ENCODE measurements at places on chromosomes 5 and 9.

- no peak for DNase-seq
These were observed 14.6 kb downstream of the FGF1 start for GRCh38 chr5:142671266-142671665.

- DNase-seq, result no peak
These were observed 4.1 kb downstream of the HACD4 start for GRCh38 chr9:21027295-21027694.

- DNase-seq, result no peak
These were observed 15.8 kb downstream of the GZMK start for GRCh38 chr5:55039843-55040242.

- no peak for DNase-seq
These were observed 343.3 kb upstream of the KLF4 start for GRCh38 chr9:107832871-107833270.

DNA sequence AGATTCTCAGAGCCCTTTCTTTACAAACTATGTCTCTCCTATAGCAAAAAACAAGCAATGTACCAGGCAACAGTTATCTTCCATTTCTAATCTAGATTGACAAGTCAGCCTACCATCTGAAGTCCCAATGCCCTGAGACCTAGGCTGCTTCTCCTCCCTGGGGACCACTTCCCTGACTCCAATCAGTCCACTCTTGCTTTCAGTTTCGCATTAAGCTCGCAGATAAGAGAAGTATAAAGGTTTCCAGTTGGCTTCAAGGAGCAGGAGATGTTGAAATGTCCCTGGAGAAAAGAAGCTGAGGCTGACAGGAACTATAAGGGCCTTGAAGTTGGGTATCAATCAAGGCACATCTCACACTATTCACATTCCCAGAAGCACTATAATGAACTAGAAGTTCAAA lies 32.3 kb downstream of the ERP44 start:
- no peak for DNase-seq

- DNase-seq, result no peak
These were observed 195.5 kb upstream of the CLINT1 start for GRCh38 chr5:158054223-158055110.

GRCh38 chr9:130681769-130682420 lies 11.7 kb upstream of the EXOSC2 start:
- DNase-seq, result no peak

- DNase-seq, result no peak
These were observed 82.2 kb upstream of the NFIB start for GRCh38 chr9:14396171-14396570.

DNA sequence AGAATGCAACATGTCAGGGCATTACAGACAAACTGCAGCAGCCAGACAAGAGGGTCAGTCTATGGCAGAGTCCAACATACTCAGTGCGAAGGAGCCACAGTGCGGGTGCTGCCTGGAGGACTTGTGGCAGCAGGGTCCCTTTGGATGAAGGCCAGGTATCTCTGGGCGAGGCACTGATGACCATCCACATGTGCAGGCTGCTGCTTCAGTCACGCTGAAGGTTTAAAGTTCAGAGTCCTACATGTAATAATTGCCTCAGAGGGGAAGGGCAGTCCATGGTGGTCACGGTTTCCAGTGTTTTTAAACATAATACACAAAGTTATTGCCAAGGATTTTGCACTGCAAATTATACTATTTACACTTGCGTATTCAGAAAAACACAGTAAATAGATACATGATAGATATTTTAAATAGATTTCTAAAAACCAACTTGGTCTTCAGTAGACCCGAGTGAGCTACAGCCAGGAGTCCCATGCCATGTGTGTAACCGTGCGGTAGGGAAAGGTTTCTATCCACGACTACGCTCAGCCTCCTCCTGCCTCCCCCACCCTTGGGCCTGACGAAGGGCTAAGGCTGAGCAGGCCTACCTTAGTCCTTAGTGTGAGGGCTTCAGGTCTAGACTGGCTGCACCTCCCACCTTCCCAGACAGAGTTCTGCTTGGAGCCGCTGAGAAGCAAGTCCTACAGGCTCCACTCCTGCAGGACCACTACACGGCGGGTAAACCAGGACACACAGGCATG lies 76.2 kb downstream of the GPR21 start:
- no peak for DNase-seq

DNA sequence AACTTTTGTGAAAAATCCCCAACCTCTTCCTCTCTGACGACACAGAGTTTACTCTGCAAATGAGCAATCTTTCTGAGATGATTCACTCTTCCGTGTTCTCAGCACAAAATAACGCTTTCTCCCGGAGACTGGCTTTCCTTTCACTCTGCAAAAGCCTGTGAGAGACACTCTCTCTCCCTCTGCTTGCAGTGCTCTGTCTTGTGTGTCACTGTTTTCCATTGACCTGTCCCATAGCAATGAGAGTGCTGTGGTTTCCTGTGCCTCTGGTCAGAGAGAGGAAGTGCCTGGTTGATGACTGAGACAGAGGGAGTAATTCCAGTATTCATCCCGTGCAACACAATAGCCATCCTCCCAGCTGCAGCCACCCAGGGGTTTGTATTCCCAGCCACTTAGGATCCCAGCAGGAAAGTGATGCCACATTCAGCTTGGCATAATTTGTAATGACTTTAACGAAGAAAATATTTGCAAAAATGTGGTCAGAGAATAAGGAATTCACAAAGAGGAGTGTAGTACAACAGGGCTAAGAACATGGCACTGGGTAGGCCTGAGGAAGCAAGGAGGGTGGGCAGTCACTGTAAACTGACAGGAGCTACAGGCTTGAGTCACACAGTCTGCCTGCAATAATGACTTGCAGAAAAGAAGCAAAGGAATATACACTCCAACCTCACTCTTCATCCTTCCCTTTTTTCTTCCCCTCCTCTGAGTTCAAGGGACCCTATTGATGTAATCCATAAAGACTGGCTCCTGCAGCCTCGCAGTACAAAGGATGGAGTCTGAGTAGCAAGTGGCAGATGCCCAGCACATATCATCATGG lies 463.5 kb upstream of the RGMB start:
- peak; percentile 67 for DNase-seq

DNA sequence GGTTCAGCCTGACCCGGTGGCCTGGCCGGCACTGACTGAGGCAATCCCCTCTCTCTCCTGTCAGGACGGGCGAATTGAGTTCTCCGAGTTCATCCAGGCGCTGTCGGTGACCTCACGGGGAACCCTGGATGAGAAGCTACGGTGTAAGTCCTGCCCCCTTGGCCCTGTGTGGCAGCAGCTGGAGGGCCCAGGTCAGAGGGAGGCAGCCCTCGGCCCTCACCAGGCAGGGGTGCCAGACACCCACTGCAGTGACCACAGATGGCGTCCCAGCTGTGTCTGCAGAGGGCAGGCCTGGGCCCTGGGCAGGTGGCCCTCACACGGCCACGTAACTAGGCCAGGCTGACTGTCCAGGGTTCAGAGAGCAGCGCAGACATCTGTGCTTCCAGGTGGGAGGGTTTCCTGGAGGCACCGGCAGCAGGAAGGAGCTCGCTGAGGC lies 45.9 kb upstream of the HMCN2 start:
- no peak for DNase-seq

DNA sequence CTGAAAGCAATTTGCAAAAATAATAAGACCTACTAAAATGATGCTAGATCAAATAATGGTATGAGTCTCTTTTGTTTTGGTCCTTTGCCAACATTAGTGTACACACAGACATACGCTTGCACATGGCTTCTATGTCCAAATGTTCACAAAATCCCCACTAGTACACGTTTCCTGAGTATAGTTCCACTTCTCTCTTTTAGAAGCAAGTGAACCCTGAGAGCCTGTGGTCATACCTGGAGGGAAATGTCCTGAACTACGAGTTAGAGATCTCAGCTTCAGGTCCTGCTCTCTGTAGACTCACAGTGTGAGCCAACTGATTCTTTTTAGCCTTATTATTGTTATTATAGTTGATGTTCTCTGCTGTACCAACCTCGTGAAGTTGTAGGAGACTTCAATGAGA lies 47.3 kb upstream of the ACTBL2 start:
- no peak for DNase-seq

- no peak for DNase-seq
These were observed 180.6 kb downstream of the ADAMTS12 start for GRCh38 chr5:33711094-33711679.

- no peak for DNase-seq
These were observed 222.6 kb upstream of the PIK3R1 start for GRCh38 chr5:67992923-67993322.

DNA sequence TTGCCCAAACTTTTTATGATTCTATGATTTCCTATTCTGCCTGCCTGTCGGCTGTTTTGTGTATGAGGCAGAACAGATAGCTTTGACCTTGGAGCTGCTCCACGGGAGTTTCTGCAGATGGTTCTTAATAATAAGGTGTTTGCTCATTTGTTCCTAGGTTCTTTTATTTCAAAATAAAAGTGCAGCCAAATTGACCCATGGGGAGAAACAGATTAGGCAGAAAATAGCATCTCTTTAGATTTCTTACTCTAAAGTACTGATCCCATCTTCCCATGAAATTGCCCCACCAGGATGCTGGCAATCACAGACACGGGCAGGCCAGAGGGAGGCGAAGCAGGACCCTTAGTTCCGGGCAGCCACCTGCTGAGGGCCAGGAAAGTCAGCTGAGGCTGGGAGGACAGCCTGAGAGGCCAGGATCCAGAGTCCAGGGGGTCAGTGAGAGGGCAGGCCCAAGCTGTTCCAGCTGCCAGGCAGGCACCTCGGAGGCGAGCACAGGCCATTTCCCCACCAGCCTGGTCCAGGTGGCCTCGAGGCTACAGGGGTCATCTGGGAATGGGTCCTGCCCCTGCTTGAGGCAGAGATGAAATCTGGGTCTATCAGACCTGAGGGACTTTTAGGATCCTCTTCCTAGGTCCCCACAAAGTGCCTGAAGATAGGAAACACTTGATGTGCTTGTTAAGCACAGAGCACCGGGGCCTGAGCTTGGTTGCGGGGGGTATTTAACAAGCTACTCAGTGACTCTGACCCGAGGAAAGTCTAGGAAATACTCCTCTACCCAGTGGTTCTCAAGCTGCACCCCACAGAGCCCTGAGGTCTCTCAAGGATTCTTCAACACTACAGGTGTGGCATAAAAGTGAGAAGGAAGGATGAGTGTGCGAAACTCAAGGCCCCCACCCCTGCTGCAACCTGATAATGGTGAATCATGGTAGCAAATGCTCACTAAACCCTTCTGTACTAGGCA lies 145.4 kb downstream of the CMYA5 start:
- no peak for DNase-seq

GRCh38 chr5:163898873-163899272 lies 393.5 kb downstream of the MAT2B start:
- DNase-seq, result no peak

All from PC-9 (cell line).